ENCODE measurements at places on chromosomes 13 and 19.

DNA sequence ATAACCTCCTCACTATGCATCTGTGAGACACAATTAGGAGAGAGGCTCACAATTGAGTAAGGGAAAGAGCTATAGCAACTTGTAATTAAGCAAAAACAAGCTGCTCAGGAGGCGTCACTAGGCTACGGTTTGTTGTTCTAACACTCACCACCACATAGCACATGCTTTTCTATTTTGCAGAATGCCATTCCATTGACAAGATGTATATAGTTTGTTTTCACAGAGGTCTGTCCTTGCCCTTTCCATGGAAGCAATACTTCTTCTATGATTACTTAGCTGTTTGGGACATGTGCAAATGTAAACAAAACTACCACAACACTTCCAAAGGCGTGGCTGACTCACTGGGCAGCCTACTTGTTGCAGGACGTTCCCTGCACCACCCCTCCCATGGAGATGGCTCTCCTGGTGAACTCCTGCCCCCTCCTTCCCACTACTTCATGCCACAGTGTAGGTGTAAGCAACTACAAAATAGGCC, 33.9 kb upstream of the FAM216B start:
- DNase-seq = no peak

GRCh38 chr19:5955636-5955935, 22.4 kb downstream of the RANBP3 start:
- no peak for DNase-seq

DNA sequence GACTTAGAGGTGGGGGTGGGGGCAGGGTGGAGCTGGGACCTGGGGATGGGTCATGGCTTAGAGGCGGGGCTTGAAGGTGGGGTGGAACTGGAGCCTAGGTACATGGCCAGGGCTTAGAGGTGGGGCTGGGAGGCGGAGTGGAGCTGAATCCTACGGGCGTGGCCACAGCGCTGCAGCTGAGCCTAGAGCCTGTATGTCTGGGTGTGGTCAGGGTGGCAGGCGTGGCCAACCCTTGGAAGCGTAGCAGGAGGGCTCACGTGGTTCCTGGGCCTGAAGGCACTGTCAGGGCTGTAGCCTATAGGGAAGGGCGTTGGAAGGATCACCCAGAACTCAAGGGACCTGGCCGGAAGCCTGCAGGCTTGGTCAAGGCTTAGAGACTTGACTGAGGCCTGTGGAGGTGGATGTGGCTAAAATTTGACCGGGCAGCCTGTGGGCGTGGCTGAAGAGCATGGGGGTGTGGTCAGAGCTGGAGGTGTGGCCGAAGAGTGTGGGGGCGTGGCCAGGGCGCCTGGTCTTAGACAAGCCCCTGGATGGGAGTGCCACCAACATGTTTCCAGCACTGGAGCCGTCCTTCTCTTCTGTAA, 24.3 kb downstream of the COLGALT1 start:
- DNase-seq = peak; percentile 43

DNA sequence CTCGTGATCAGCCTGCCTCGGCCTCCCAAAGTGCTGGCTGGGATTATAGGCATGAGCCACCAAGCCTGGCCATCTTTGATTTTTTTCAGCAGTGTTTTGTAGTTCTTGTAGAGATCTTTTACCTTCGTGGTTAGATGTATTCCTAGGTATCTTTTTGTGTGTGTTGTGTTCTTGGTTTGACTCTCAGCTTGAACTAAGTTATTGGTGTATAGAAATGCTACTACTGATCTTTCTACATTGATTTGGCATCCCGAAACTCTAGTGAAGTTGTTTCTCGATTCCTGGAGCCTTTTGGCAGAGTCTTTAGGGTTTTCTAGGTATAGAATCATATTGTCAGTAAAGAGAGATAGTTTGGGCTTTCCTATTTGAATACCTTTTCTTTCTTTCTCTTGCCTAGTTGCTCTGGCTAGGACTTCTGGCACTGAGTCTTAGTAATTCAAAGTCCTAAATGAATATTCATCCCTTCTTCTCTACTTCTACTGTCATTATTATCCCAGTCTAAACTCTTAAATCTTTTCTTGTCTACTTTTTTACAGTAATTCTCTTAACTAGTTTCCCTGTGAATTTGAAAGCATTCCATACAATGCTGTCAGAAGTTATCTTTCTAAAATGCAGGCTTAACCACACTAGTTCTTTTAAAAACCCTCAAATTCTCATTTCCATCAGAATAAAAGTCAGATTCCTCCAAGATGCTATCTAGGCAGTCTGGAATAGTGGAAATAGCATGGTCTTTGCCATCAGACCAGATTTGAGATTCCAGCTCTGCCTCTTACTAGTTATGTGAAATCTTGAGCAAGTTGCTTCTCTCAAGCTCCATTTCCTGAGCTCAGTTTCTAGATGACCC, 7.0 kb downstream of the GPR18 start:
- no peak for DNase-seq

- DNase-seq = no peak
Observed at GRCh38 chr13:82571653-82572052, 1310.6 kb downstream of the SLITRK1 start.

GRCh38 chr13:110409581-110409992, 102.5 kb downstream of the COL4A2 start:
- no peak for DNase-seq

DNA sequence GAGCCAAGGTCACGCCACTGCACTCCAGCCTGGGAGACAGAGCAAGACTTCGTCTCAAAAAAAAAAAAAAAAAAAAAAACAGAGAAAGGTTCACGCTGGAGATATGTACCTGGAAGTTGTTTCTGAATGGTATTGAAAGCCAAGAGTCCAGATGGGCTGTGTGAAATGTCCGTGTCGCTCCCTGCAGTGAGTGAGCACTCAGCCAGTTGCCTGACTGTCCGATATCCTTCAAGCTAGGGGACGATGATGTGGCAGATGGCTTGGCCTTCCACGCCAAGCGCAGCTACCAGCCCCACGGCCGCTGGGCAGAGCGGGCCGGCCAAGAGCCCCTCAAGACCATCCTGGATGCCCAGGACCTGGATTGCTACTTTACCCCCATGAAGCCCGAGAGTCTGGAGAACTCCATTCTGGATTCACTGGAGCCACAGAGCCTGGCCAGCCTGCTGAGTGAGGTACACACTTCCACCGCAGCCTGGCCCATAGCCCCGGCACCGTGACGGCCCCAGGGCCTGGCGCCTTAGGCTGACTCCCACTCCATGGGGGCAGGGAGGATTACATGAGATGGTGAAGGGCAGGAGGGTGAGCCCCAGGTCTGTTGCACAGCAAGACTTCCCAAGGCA, 11.7 kb upstream of the OVOL3 start:
- DNase-seq = no peak

- no peak for DNase-seq
Observed at GRCh38 chr19:57047743-57048142, 72.0 kb upstream of the USP29 start.

DNA sequence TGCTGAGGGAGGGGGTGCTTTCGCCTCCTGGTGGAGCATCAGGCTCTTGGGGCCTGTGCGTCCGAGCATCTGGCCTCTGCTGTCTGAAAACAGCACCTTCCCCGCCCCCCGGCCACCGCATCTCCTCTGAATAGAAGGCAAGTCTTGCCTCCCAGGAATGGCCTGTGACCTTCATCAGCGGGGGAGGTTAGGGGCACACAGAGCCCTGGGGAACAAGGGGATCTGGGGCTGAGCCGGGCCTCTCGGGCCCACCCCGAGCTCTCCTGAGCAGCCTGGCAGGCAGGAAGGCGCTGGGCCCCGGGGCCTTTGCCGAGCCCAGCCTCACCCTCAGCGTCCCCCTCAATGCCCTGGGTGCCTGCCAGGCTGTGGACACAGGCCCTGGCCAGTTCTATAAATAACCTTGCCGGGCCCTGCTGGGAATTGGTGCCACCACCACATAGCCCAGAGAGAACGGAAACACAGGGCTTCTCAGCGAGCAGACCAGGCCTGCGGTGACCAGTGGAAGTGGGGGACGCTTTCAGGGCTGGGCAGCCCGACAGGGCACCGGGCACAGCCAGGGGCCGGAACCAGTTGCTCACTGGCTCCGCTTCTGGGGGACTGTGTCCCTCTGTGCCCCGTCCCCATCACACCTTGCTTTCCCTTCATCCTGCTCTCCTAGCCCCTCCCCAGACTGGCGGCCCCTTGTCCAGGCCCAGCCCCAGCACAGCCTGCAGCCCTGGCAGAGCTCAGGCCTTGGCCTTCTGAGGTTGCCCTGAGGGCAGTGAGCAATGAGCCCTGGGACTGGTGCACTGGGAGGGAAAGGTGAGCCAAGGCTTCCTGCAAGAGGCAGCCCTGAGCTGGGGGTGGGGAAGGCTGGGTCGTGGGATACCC, 9.5 kb downstream of the STK11 start:
- no peak for DNase-seq

GRCh38 chr19:44746946-44747738, 1.4 kb upstream of the BCL3 start:
- peak; percentile 95 for DNase-seq

DNA sequence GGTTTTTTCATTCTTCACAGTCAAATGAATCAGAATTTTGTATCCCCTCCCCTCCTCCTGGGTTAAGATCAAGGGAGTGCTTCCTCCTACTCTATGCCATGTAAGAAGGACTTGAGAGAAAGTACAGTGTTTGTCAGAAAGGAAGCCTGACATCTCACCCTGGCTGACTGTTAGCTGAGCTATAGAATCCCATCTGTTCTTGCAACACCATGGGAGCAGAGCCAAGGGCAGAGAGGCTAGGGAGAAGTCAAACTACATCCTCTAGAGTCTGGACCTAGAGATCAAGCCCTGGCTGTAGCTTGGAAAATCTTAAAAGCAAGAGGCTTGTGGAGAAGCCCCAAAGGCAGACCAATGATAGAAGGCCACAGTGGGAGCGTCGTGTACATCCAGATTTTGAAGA, 145.9 kb downstream of the OLFM4 start:
- DNase-seq = no peak

DNA sequence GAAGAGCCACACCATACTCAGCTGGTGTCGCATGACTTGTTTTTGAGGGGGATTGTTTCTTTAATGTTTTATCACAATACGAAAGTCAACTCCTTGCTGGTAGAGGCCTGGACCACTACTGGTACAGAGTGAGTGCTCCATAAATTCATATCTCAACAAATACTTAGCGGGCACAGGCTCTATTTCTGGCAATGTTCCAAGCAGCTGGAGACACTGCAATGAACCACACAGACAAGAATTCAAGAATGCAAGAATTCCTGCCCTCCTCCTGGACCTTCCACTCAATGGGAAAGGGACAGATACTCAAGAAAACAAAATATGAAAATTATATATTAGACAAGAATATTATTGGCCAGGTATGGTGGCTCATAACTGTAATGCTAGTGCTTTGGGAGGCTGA, 5.1 kb upstream of the FXYD5 start:
- no peak for DNase-seq

GRCh38 chr19:19461671-19462622, 53.4 kb downstream of the TSSK6 start:
- peak; percentile 78 for DNase-seq

DNA sequence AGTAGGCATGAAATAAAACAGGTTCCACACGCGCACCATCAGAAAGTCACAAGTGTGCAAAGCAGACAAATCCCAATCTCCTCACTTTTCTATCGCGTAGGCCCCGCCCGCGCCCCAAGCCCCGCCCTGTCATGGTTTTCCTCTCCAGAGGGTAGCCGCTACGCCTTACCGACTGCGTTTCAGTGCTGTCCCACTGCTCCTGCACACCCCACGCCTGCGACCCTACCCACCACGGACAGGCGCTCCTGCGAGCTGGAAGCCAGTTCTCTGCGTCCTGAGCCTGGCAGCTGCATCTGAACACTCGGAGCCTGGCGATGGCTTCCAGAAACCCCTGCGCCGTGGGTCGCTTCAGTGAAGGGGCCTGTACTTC, 379 bp upstream of the ZNF470 start:
- DNase-seq = no peak

- DNase-seq = no peak
Observed at GRCh38 chr19:51786646-51787494, 8.1 kb upstream of the FPR3 start.

DNA sequence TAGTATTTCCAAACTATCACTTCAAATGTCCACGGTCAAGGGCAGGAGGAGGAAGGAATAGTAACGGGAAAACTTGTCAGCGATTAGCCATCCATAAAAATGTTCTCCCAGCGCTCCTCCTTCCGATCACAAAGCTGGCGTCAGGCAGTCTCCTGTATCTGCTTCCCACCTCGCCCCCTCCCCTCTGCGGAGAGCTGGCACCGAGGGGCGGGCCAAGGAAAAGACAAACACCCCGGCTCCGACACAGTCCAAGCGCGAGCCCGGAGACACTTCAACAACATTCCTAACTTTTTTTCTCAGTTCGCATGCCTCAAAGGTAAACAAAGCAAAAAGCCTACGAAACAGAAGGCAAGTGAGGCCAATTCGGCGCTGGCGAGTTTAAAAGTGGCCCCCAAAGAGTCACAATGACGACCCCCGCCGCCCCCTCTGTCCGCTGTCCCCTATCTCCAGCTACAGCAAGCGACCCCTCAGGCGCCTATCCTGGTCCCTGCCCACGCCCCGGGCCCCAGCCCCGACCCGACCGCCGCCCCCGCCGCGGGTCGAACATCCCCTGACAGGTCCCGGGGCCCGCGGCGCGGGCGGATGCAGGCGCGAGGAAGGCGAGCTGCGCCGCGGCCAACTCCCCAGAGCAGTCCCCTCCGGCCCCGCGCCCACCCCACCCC, 736 bp downstream of the SMAD9 start:
- peak; percentile 63 for DNase-seq

DNA sequence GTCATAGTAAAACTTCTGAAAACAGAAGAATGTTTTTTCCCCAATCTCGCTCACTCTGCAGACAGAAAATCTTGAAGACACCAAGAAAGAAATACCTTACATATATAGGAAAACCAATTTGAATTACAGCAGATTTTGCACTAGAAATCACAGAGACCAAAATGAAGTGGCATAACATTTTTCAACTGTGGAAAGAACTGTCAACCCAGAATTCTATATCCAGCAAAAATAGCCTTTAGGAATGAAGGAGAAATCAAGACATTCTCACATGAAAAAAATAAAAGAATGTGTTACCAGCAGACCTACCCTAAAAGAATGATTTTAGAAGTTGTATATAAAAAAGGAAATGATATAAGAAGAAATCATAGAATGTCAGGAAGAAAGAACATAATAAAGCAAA, 28.7 kb downstream of the CCDC122 start:
- no peak for DNase-seq

- DNase-seq = no peak
Observed at GRCh38 chr13:47213047-47213446, 316.2 kb upstream of the HTR2A start.

GRCh38 chr13:95256091-95256490, 45.2 kb downstream of the ABCC4 start:
- DNase-seq = no peak

DNA sequence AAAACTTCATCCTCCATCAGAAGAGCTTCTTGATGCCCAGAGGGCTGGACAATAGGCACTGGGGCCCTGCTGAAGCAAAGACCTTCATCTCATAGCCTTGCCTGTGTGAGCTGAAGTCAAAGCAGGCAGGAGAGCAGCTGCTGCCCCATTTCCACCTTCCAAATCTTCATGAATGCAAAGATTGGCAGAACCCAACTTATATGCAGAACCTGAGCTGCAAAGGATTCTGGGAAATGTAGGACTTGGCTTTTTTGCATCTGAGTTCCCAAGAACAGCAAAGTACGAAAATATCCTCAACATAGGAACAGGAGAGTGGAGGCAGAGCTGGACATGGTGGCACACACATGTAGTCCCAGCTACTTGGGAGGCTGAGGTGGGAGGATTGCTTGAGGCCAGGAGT, 30.8 kb downstream of the CKM start:
- DNase-seq = no peak

GRCh38 chr13:91144054-91144453, 203.4 kb upstream of the MIR17HG start:
- no peak for DNase-seq

All from pancreas (tissue), 10 donors.